Left kidney (tissue), 8 donors: ENCODE measurements at places on chromosomes 16 and 17.

GRCh38 chr17:82225368-82226029 lies 3.3 kb upstream of the SLC16A3 start:
- no peak for DNase-seq

GRCh38 chr17:34578016-34578415 lies 1.4 kb upstream of the TMEM132E start:
- no peak for DNase-seq

DNA sequence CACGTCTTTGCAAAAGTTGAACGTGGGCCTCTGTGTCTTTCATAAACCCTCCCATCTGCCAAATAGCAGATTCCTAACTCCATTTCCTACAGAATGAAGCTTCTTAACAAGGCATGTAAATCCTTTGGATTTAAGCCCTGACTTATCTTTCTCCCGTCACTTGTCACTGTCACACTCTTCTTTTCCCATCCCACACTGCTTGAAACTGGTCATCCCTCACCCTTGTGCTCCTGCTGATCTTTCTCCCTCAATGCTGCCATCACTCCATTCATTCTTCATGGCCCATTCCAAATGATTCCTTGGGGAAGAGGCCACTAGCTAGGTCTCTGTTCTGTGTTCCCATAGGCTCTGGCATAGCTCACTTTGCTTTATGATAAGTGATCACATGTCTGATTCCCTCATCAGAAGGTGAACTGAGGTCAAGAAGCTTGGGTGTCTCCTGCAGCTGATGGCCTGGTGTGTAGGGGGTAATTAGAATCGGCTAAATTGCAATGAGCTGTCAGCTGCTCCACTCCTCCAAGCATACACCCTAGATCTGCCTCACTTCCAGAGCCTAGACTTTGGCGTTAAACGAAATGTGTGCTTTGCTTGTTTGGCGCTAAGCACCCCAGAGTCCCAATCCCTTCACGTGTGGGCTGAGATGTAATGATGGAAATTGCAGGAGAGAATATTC lies 61.7 kb downstream of the PECAM1 start:
- DNase-seq: no peak

- DNase-seq: no peak
Observed at GRCh38 chr16:13896543-13897182, 23.3 kb upstream of the ERCC4 start.

DNA sequence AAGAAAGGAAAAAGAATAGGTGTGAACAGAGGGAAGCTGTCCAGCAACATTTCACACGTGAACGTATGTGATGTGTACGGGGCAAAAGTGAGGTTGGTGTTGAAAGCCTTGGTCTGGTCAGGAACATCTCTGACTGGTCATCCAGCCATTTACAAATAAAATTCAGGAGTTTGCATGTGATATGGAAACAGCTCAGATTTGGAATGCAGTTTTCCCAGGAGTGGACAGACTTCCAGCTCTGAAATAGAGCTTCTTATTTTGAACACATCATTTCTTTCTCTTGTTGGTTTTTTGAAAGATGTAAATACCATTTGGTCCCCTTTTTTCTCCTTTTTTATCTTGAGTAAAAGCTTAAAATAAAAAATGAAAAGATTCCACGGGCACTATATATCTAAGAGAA lies 566.2 kb upstream of the ZFHX3 start:
- no peak for DNase-seq
